HFFc6 (cell line): ENCODE measurements at places on chromosomes 11 and 22. TPM values are rescaled to one million over a fixed set of nuclear protein-coding genes. Genes with fewer than 3 reads are reported as not detected.

- H3K36me3 ChIP-seq = peaks cover 26% of the 10 kb centered on the region
- no peak overlapping the region for H3K4me3 ChIP-seq
- H3K4me1 ChIP-seq = no peaks in the 10 kb centered on the region
- DNase-seq = no peak
- H3K27ac ChIP-seq = no peak overlapping the region
These were observed 184.0 kb downstream of the TBC1D22A start for GRCh38 chr22:46946383-46946962.

- H3K27me3 ChIP-seq = no peaks in the 10 kb centered on the region; the same call in 1 of the 2 replicates
- no peak overlapping the region for H3K4me3 ChIP-seq
- DNase-seq = no peak
- no peak overlapping the region for H3K27ac ChIP-seq
These were observed 2.7 kb upstream of the OR2D2 start for GRCh38 chr11:6895010-6895409.

GRCh38 chr11:1873048-1873812 lies 18.5 kb downstream of the PRR33 start:
- DNase-seq = no peak
- no peaks in the 10 kb centered on the region for H3K36me3 ChIP-seq
- H3K27ac ChIP-seq = no peak overlapping the region
- no peaks in the 10 kb centered on the region for H3K4me1 ChIP-seq

DNA sequence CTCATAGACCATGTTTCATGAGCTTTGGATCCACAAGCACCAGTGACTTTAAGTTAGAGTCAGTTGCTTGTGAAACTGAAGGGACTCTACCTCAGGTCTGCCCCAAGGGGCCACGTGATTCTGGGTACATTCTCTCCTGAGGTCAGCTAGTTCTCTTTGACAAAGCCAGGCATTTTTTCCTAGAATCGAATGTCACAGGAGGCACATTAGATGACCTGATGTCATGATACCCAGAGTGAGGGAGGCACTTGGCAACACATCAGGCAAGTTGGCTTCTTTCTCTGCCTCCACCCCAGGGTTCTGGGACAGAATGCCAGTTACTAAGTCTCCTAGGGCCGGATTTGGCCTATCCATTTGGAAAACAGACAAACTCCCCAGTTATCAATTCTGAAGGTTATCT lies 93.0 kb downstream of the APIP start:
- H3K4me1 ChIP-seq = no peaks in the 10 kb centered on the region
- no peak overlapping the region for H3K27ac ChIP-seq
- peaks cover 34% of the 10 kb centered on the region for H3K27me3 ChIP-seq
- no peak for DNase-seq

- peaks cover 6% of the 10 kb centered on the region for H3K27me3 ChIP-seq
- peak overlapping the region; percentile 21 for H3K4me3 ChIP-seq
- H3K27ac ChIP-seq = peak overlapping the region; percentile 68
- DNase-seq = peak; percentile 80
These were observed 2.7 kb downstream of the DTX4 start for GRCh38 chr11:59174664-59175033.

- no peak overlapping the region for H3K27ac ChIP-seq
- H3K27me3 ChIP-seq = no peaks in the 10 kb centered on the region
- no peaks in the 10 kb centered on the region for H3K4me1 ChIP-seq
- no peak for DNase-seq
- no peak overlapping the region for H3K4me3 ChIP-seq
These were observed 161.4 kb downstream of the METTL15 start for GRCh38 chr11:28269586-28269985.

DNA sequence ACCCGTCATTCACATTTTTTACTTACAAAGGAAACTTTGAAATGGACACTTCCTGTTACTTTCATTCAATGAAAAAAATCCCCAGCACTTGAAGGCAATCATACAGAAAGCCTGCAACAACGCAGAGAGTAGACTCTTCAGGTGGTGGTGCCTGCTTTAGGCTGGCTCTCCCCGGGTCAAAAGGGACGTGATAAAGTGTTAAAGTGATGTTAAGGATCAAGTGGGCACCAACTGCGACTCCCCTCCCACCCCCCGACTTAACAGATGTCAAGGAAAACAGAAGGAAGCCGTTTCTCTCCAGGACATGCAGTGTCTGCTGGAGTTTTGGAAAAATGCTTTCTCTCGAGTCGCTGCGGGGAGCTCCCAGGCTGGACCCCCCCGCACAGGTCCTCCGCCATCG lies 414 bp upstream of the PNPLA3 start:
- peak overlapping the region; percentile 79 for H3K27ac ChIP-seq
- H3K27me3 ChIP-seq = no peaks in the 10 kb centered on the region; the same call in 1 of the 2 replicates
- no peaks in the 10 kb centered on the region for H3K36me3 ChIP-seq
- peaks cover 62% of the 10 kb centered on the region for H3K4me1 ChIP-seq
- DNase-seq = no peak

DNA sequence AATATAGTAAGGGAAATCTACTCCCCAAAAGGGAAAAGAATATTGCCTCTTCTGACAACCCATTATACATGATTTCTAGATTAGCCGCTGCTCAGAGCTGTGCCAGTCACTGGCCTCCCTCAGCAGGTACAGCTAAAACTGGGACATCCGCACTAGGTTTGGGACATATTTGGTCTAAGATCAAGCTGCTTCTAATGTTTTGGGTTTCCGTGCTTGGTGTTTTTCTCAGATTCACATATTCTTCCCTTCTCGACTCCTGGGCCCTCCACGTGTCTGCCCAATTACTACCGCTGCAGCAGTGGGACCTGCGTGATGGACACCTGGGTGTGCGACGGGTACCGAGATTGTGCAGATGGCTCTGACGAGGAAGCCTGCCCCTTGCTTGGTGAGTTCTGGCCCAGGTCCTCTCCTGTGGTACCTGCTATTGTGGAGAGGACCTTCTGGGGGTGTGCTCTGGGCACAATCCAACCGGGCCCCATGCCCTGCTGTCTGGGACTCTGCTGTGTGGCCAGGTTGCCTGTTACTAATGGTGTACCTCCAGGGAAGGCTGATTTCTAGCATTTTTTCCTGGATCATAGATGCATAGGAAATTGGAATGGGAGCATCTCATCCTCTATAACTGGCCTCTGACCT lies 138.1 kb upstream of the SORL1-AS1 start:
- H3K4me3 ChIP-seq = no peak overlapping the region
- DNase-seq = no peak
- H3K27me3 ChIP-seq = peaks cover 13% of the 10 kb centered on the region
- H3K27ac ChIP-seq = no peak overlapping the region

DNA sequence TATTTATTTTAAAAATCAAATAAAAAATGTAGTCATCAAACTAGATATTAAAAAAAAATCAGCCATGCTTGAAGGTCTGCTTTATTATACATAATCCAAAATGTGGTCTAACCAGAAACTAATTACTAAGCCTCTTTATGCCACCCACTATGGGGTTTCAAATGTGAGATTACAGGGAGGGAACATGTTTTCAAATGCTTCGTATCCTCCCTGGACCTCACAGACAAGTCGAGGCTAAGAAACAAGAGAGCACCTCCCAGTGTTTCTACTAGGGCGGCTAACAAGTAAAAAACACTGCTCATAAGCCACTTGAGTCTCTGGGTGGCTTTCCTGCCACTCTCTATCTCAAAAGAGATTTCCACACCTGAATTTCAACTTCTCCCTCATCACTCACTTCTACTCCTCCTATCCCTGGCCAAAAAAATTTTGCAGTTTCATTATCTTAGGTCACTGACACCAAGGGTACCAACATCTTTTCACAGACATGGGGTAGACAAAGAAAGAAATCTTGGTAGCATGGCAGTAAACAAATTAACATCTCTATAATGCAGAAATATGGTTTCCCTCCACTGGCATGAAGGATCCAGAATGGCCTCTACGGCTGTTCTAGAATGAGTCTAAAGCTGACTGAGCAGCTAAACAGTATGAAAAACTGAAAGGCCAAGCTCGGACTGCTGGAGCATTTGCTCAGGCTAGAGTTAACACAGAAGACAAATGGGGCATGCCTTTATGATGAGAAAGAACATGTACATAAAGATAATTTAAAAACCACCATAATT lies 50.9 kb downstream of the PITPNB start:
- peak overlapping the region; percentile 66 for H3K27ac ChIP-seq
- no peaks in the 10 kb centered on the region; the same call in 1 of the 2 replicates for H3K27me3 ChIP-seq
- no peak for DNase-seq
- peaks cover 20% of the 10 kb centered on the region for H3K36me3 ChIP-seq
- peaks cover 59% of the 10 kb centered on the region for H3K4me1 ChIP-seq

- no peak for DNase-seq
- H3K4me1 ChIP-seq = peaks cover 10% of the 10 kb centered on the region; the same call in 1 of the 2 replicates
These were observed 5.2 kb upstream of the ASCL2 start for GRCh38 chr11:2275334-2276279.

- DNase-seq = no peak
- H3K4me3 ChIP-seq = no peak overlapping the region
- H3K36me3 ChIP-seq = no peaks in the 10 kb centered on the region
- no peaks in the 10 kb centered on the region for H3K4me1 ChIP-seq
- no peaks in the 10 kb centered on the region for H3K27me3 ChIP-seq
These were observed 218.5 kb upstream of the CADM1 start for GRCh38 chr11:115722711-115723110.

GRCh38 chr11:69156673-69157155 lies 979 bp downstream of the SMIM38 start:
- DNase-seq = no peak
- peaks cover 14% of the 10 kb centered on the region for H3K4me1 ChIP-seq
- peaks cover 5% of the 10 kb centered on the region for H3K27me3 ChIP-seq
- H3K27ac ChIP-seq = peak overlapping the region; percentile 31; the same call in 1 of the 2 replicates
- H3K4me3 ChIP-seq = no peak overlapping the region
- no peaks in the 10 kb centered on the region for H3K36me3 ChIP-seq

DNA sequence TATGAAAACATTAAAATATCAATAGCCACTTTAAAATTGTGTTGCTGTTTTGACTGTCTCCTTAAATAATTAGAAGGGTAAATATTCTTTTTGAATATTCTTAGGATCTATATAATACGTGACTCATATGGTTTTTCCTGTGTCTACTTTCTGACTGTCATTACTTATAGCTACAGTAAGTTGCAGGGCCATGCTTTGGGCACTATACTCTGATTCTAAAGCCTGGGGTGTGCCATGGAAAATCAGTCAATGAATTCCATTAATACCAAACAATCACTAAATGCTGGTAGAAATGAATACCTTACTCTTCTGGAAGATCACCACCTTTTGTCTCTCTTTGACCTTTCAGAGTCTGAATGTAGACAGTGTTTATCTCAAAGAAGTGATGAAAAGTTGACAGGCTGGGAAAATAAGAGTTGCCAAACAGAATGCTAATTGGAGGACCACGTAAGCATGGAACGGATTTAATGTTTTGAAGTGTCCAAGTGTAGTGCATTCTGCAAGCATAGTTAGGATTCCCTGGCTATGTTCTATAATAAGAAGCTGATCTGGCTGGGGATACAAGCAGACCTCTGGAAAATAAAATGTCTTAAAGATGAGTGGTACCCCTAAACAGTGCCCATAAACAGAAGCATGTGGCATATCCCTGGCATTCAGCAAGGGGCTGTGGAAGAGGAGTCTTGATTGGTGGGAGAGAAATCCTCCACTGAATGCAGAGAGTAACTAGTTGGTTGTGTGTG lies 16.8 kb downstream of the LUZP2 start:
- DNase-seq = no peak
- no peaks in the 10 kb centered on the region for H3K4me1 ChIP-seq
- H3K27me3 ChIP-seq = no peaks in the 10 kb centered on the region; the same call in 1 of the 2 replicates
- H3K4me3 ChIP-seq = no peak overlapping the region
- no peak overlapping the region for H3K27ac ChIP-seq
- H3K36me3 ChIP-seq = no peaks in the 10 kb centered on the region

DNA sequence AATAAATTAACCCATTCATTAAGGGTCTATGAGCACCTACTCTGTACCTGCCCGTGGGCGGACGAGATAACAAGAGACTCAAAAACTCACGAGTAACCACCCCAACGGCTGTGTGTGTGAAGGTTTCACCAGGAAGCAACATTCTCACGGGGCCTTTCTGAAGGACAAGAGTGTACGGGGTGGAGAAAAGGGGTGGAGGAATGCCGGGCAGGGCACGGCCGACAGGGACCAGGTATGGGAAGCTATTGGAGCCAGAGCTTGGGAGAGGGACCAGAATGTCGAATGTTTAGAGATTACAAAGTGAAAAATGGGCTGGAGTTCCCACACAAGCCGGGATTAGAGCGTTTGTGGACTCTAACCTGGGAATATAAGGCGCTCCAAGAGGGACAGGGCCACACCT lies 1.6 kb downstream of the KMT5B start:
- DNase-seq = no peak
- peaks cover 7% of the 10 kb centered on the region for H3K27me3 ChIP-seq
- H3K4me3 ChIP-seq = peak overlapping the region; percentile 98

DNA sequence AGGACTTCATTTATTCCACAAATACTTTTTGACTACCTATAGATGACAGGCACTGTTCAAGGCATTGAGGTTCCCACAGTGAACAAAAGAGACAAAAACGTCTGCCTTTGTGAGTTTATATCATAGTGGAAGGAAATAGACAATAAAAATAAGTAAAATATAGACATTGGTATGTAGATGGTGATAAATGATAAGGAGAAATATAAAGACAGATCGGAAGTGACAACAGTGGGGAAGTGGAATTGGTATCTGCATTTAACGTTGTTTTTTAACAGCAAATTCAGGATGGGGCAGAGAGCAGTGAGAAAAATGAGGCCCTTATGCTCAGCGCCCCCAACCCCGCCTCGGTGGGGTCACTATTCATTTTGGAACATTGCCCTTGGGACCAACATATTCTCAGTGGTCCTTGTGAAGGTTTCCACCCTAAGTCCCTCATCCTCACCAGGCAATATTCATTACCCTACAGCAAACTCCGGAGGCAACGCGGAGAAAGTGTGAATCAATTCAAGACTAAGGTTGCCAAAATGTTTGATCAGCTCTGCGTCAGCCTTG lies 627 bp upstream of the PEX26 start:
- no peak for DNase-seq
- H3K27ac ChIP-seq = peak overlapping the region; percentile 94
- H3K4me3 ChIP-seq = peak overlapping the region; percentile 99
- peaks cover 29% of the 10 kb centered on the region for H3K36me3 ChIP-seq
- peaks cover 40% of the 10 kb centered on the region for H3K4me1 ChIP-seq

GRCh38 chr11:79809487-79809886 lies 368.7 kb upstream of the TENM4 start:
- no peaks in the 10 kb centered on the region for H3K36me3 ChIP-seq
- DNase-seq = no peak
- H3K27me3 ChIP-seq = no peaks in the 10 kb centered on the region
- H3K4me3 ChIP-seq = no peak overlapping the region
- H3K4me1 ChIP-seq = no peaks in the 10 kb centered on the region
- H3K27ac ChIP-seq = no peak overlapping the region

GRCh38 chr11:94447149-94447548 lies 45.9 kb upstream of the GPR83 start:
- no peaks in the 10 kb centered on the region for H3K36me3 ChIP-seq
- no peaks in the 10 kb centered on the region for H3K27me3 ChIP-seq
- DNase-seq = no peak
- H3K4me1 ChIP-seq = peaks cover 24% of the 10 kb centered on the region
- H3K4me3 ChIP-seq = no peak overlapping the region
- peak overlapping the region; percentile 20 for H3K27ac ChIP-seq

Gene RASL10A
- total RNA-seq = not detected in 3 replicates

Gene SLC22A12
- not detected in 2 replicates for total RNA-seq

Gene OMP
- total RNA-seq = not detected in 3 replicates

Gene MRPL17
- 79.5 to 116 TPM (median 89.4 TPM) in 3 replicates for total RNA-seq

Gene PDGFD
- 0.29 to 0.43 TPM (median 0.31 TPM) in 3 replicates for total RNA-seq

Gene TMPRSS5
- total RNA-seq = 0.08 TPM in 1 of 3 replicates, not detected in the others
